Neural progenitor cell (in vitro differentiated cells): ENCODE measurements at places on chromosomes 3 and 15. TPM values are rescaled to one million over a fixed set of nuclear protein-coding genes. Genes with fewer than 3 reads are reported as not detected.

- no peak for DNase-seq
- peaks cover 13% of the 10 kb centered on the region for H3K4me1 ChIP-seq
- no peaks in the 10 kb centered on the region for H3K27me3 ChIP-seq
- H3K36me3 ChIP-seq, result peaks cover 17% of the 10 kb centered on the region
- H3K4me3 ChIP-seq, result no peak overlapping the region
Measured at GRCh38 chr3:66423791-66424190, 77.0 kb downstream of the LRIG1 start.

DNA sequence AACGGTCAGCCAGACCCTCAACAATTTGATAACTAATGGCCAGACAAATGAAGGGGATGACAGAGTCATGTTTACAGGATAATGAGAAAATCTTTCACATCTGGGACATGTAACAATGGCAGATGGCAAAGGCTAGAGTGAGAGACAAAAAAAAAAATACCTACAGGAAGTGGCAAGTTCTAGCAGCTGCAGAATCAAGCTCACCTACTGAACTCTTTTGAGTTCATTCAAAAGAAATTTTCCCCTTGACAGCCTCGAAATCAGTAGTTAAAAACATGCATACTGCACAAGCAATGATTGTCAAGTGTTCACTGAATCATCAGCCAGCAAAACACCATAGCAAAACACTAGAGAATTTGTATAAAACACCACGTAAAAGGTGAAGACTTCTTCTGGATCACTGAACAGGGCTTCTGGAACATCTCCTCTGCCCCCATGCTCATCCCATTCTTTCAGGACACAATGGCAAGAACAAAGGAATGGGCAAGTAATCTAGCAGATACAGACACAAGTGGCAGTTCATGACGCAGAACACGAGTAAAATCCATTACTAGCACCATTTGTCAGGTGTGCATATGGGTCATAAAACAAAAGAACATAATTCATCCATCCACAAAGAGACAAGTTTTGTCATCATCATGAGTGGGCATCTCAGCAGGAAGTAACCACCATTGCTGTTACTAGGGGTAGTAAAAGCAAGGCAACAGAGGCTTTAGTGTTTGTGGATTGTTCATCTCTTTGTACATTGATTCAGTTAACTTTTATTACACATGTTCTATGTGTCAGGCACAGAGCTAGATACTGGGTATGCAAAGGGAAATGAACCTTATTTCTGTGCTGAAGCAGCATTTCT, 13.8 kb upstream of the KCNMB2 start:
- no peaks in the 10 kb centered on the region for H3K36me3 ChIP-seq
- H3K4me3 ChIP-seq, result no peak overlapping the region
- no peaks in the 10 kb centered on the region for H3K27me3 ChIP-seq
- DNase-seq, result no peak

DNA sequence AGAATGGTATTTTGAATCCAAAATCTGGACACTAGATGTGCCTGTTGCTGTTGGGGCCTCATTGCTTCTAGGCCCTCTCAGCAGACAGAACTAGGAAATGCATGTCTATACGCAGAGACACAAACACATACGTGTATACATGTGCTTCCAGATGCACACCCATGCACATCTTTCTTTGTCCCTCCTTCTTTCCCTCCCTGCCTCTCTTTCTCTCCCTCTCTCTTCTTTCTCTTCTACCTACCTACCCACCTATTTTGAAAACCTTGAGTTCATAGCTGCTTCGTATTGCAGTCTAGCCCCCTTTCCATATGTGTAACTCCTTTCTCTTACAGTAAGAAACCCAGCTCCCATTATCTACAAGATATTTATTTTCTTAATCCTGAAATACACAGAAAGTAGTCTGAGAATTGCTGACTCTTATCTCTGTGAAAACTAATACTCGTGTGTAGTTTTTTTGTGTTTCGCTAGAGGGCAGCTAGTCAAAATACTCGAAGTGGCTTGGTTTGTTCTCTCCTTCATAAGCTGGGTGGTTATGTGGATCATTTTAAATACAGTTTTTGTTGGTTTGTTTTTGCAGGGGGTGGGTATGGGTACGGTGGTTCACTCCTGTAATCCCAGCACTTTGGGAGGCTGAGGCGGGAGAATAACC, 18.5 kb downstream of the RPL32 start:
- DNase-seq, result no peak
- no peaks in the 10 kb centered on the region for H3K36me3 ChIP-seq
- no peaks in the 10 kb centered on the region for H3K27me3 ChIP-seq
- no peaks in the 10 kb centered on the region for H3K4me1 ChIP-seq
- H3K4me3 ChIP-seq, result no peak overlapping the region

Gene TF
- total RNA-seq, result 0.77 TPM in 2 replicates

Gene GOLGA6A
- 0.04 and 0.59 TPM in 2 replicates for total RNA-seq

DNA sequence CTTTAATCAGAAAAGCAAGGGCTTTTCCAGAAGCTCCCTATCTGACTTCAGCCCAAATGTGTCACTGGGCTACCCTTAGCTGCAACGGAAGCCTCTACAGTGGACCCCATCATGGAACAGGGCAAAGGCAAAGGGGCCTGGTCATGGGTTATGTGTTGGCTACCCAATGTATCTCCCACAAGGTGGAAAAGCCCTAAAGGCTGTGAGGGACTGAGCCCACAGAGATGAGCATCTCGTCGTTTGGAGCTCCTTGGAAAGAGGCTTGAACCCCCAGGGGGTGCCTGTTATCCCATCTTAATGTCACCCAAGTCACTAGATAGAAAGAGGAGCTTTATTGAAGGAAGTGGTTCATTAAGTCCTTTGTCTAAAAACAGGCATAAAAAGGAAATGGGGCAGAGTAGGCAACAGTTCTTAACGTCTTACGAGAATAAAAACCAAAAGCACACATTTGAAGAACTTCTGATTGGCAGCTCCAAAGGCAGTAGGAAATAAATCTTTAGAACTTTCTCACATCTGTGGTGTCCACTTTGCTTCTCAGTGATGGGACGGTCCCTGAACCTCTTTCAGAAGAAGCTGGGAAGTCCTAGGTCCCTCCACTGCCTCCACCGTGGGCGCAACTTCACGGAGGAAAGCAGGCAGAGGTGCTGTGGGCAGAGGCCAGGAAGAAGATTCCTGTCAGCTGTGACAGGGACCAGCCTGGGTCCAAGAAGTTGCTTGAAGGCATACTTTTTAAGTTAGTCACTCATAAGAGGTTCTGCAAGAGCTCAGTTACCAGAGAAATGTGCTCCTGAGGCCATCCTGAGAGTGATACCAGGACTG, 93.7 kb downstream of the MYLK start:
- H3K27ac ChIP-seq, result no peak overlapping the region
- no peaks in the 10 kb centered on the region for H3K36me3 ChIP-seq
- DNase-seq, result no peak
- H3K27me3 ChIP-seq, result no peaks in the 10 kb centered on the region
- no peak overlapping the region for H3K4me3 ChIP-seq

GRCh38 chr3:45137656-45138181, 8.5 kb downstream of the CDCP1 start:
- DNase-seq, result no peak
- no peaks in the 10 kb centered on the region for H3K36me3 ChIP-seq
- no peak overlapping the region for H3K4me3 ChIP-seq
- peaks cover 3% of the 10 kb centered on the region for H3K27me3 ChIP-seq
- H3K27ac ChIP-seq, result no peak overlapping the region

DNA sequence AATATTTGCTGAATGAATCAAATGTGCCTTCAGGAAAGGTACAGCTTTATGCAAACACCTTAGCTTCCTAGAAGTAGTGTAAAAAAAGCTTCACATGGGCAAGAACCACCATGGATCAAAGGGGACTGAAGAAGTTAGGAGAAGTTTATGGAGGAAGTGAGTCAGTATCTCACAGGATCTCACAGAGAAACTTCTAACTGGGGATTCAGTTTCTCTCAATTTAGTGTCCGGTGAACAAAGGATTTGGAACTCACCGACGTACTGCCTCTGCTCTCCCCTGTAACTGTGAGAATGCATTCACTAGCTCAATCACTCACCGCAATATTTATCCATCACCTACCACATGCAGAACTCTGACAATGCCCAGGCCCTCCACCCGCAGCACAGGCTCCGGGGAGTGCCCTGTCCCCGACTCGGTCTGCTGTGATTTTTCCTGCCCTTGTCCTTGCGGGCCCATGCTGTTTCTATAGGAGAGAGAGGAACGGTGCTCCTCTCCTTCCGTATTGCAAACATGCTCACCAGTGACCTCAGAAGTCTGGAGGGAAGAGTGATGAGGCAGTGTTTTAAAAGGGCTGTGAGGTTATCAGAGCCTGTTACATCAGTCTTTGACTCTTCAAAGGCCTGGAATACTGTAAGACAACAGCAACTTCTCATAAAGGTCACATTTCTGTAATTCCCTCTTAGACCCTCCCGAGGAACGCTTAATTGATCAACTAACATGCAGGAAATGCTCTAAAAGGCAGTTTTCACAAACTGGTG, 222.5 kb upstream of the ICE2 start:
- no peaks in the 10 kb centered on the region for H3K36me3 ChIP-seq
- H3K27ac ChIP-seq, result no peak overlapping the region
- peaks cover 13% of the 10 kb centered on the region for H3K4me1 ChIP-seq
- DNase-seq, result no peak
- H3K4me3 ChIP-seq, result no peak overlapping the region
